ENCODE measurements at places on chromosomes 5 and 9.

DNA sequence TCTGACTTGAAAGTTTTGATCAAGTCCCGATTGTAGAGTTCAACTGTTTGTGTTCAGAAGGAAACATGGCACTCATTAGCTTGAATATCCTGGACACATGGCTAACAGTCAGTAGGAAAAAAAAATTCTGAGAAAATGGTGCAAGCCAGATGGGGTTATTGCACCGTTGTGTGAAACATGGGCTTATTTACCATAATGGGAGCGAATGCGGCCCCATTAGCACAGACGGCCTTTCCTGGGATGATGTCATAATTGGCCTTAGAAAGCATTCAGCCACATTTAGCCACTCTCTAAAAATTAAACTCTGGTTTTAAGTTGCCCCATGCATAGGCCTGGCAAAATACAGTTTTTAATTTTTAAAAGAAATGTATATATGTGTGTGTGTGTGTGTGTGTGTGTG is 112.1 kb downstream of the IRX2 start:
- DNase-seq: no peak

DNA sequence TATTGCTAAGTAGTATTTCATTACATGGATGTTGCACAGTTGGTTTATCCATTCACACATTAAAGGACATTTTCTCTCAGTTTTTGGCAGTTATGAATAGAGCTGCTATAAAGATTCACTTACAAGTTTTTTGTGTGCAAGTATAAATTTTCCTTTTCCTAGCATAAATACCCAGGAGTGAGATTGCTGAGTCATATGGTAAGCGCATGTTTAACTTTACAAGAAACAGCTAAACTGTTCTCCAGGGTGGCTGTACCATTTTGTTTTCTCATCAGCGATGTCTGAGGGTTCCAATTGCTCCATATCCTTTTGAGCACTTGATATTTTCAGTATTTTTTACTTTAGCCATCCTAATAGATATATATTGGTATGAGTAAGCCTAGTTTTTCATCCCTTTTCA is 16.4 kb upstream of the ABCA1 start:
- no peak for DNase-seq

- no peak for DNase-seq
Measured at GRCh38 chr9:132942541-132943182, 1.8 kb downstream of the TSC1 start.

DNA sequence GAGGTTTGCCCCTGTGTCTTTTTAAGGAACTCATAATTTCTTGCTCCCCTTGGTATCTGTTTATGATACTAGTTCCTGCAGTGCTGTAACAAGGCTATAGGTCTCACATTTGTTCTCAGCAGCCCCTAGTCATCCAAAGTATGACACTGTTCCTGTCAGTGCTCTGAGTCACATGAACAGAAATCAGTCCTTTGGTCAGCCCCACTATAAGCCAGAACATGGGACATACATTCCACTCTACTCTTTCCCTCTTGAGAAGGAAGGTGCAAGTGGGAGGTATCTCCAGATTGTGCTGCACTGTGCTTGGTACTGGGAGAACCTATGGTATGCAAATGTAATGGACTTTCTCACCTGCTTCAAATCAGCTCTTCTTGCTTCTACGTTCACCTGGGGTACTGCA is 87.0 kb downstream of the IARS1 start:
- DNase-seq: no peak

DNA sequence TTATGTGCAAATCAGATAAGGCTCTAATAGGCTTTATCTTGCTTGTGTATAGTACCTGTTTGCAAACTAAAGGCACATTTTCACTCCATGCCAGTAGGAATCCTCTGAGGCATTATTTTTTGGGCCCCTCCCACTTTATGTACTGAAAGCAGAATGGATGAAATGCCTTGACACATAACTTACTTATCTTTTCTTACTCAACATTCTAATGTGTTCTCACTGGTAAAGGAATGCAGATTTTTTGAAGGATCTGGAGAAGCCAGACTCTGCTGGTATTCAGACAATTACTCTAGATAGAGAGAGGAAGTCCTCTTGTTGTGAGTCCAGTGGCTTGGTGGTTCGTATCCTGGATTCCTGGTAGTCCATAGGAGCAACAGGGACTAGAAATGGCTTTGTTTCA is 336.7 kb downstream of the CCDC171 start:
- no peak for DNase-seq
